Peyer's patch (tissue), 4 donors: ENCODE measurements at places on chromosomes 2 and 18. TPM values are rescaled to one million over a fixed set of nuclear protein-coding genes. Genes with fewer than 3 reads are reported as not detected.

RHBDD1 gene
- total RNA-seq, result 68.5 TPM

AOX1 gene
- total RNA-seq, result 29.0 TPM

GRCh38 chr2:190973726-190974628, 40.0 kb downstream of the STAT1 start:
- no peak for DNase-seq

- no peak for DNase-seq
Measured at GRCh38 chr2:182705761-182706160, 10.3 kb upstream of the DNAJC10 start.

DNA sequence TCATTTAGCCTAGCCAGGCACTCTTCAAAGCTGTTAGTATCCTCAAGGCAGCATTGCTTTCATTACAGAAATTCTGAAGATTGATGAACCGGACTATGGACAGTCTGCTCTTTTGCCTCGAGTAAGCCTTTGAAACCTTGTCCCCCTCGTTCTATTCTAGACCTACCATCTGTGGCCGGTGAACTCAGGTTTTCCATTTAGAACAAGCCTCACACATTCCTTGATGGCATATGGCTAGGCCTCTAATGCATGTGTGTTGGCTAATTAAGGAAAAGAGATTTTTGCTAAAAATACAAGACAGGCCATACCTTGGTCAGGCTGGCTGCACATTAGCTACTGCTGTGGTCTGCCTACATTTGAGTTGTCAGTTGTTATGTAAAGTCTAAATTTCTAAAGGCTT, 111.8 kb downstream of the CERS6 start:
- no peak for DNase-seq

- DNase-seq, result no peak
Measured at GRCh38 chr2:175003875-175004729, 1.1 kb downstream of the CHN1 start.

- DNase-seq, result no peak
Measured at GRCh38 chr2:168466190-168466737, 10.2 kb downstream of the CERS6 start.
